Esophagus mucosa (tissue), 1 donor: ENCODE measurements at places on chromosomes 13 and 19.

DNA sequence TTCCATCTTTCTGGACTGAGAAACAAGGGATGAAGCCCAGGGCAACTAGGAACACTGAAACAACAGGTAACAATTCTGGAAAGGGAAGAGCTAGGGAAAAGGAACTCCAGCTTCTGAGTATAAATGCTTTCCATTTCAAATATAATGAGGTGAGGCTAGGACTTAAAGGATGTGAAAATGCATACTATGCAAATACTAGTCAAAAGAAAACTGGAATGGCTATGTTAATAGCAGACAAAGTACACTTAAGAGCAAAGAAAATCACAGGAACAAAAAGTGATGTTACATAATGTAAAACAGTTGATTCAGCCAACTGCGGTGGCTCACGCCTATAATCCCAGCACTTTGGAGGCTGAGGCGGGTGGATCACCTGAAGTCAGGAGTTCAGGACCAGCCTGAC lies 6.2 kb downstream of the SIGLEC14 start:
- ATAC-seq: no peak

DNA sequence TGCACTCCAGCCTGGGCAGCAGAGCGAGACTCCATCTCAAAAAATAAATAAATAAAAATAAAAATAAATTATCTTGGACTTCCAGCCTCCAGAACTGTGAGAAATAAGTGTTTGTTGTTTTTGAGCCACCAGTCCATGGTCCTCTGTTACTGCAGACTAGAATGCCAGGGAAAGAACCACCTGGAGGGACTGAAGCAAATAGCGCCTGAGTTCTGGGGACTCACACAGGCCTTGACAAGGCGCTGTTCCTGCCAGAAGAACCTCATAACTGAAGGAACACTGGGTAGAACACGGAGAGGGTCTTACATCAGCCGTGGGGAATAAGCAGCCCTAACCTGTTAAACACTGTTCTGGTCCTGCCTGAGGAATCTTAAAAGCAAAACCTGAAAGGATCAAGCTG lies 8.4 kb upstream of the LENG8 start:
- ATAC-seq: no peak

DNA sequence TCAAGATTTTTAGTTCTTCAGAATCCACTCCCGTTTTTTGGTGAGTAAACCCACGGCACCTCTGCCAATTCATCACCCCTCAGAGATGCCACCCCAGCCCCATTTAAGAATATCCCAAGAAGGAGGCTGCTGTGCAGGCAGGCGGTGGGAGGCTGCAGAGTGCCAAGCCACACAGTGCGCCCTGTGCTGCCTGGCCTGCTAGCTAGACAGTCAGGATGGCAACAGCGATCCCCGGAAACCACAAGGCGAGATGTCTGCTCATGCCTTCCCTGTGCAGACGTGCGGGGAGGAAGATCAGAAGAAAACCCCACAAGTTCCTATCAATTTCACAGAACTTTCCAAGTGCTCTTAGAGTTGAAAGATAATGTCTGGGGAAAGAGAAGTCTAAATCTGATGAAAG lies 64.8 kb upstream of the GPR183 start:
- no peak for ATAC-seq

GRCh38 chr13:108595436-108596274 lies 33.8 kb upstream of the MYO16 start:
- no peak for ATAC-seq

GRCh38 chr13:26697069-26697955 lies 63.3 kb downstream of the GPR12 start:
- no peak for ATAC-seq

GRCh38 chr13:77811381-77811780 lies 107.2 kb downstream of the EDNRB start:
- ATAC-seq: no peak

GRCh38 chr13:109576331-109576813 lies 210.0 kb downstream of the IRS2 start:
- ATAC-seq: no peak

DNA sequence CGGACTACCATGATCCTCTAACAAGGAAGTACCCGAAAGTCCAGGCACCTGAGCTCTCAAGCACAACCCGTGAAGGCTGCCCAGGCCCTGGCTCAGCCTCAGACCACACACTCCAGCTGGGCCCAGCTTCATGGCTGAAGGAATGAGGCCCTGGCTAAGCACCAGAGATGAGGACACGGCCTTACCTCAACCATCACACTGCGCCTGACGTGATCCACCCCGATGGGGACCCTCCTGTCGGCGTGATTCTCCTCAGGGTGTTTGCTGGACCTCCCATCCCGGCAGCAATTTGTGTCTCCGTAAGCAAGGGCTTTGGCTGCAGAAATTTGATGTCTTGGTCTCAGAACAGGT lies 56.5 kb downstream of the F2RL3 start:
- ATAC-seq: no peak

GRCh38 chr19:6925386-6925785 lies 38.0 kb downstream of the ADGRE1 start:
- no peak for ATAC-seq

DNA sequence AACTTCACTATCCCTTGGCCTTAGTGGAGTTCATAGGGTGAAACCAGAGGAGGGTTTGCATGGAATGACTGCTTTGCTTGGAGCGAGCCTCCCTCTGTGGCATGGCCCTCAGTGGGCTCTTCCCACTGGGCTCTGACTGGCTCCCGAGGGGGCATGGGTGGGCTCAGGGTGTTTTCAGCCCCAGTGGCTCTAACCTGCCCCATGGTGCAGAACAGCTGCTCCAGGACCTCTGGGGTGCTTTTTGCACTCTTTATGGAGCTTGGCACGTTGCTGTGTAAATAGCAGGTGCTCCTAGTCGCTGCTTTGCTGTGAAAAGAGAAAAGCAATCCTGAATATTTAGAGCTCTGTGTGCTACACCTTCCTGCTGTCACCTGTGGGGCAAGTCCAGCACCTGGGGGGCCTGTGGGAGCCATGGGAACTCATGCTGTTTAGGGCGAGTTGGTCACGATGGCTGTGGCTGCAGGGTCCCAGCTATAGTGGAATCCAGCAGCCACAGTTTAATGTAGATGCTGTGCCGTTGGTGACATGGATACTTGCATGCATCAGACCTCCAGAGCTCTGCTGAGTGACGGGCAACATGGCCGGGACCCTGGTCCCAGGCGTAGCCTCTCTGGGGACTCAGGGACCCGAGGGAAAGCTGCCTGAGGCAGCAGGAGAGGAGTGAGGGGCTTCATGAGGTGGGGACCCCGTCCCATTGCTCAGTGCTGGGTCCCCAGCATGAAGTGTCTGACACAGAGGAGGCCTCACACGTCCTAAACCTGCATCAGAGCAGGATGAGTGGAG lies 14.3 kb upstream of the MCF2L start:
- ATAC-seq: no peak

- ATAC-seq: no peak
Observed at GRCh38 chr13:21219036-21219381, 42.6 kb downstream of the MRPL57 start.

DNA sequence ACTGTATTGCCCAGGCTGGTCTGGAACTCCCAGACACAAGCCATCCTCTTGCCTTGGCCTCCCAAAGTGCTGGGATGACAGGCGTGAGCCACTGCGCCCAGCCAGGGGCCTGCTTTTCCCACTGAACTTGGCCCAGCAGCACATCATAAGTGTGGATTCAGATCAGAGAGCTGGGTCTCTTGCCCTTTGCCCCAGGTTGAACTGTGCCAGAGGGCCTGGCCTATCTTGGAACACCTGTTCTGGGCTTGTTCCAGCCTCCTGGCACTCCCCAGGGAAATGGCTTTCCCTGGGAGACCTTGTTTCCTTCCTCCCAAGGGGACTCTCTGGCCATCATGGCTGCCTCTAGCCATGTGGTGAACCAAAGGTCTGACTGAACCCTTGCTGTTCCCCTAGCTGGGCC lies 3.4 kb downstream of the CC2D1A start:
- ATAC-seq: no peak

- ATAC-seq: no peak
Observed at GRCh38 chr13:100112186-100112838, 23.4 kb downstream of the PCCA start.

DNA sequence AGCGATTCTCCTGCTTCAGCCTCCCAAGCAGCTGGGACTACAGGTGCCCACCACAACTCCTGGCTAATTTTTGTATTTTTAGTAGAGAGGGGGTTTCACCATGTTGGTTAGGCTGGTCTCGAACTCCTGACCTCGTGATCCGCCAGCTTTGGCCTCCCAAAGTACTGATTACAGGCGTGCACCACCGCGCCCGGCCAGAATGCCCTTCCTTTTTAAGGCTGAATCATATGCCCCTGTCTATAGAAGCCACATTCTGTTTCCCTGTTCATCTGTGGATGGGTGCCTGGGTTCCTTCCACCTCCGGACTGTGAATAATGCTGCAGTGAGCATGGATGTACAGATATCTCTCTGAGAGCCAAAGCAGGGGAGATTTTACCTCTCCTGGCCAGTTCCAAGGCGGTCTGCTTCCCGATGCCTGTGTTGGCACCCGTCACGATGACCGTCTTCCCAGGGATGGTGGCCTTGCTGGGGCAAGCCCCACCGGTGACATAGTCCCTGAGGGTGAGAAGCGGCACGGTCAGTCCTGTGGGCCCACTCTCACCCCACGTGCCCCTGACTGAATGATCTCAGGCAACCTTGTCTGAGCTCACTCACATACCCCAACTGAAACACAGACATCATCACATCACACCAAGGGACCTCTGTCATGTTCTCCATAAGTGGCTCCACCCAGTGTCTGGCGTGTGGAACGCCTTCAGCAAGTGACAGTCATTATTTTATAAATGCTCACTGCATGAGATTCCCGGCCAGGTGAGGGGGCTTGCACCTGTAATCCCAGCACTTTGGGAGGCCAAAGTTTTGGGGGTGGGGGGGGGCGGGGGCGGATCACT lies 4.0 kb downstream of the RDH13 start:
- ATAC-seq: no peak

GRCh38 chr13:81442904-81443303 lies 1102.0 kb upstream of the SPRY2 start:
- ATAC-seq: peak; percentile 81

GRCh38 chr19:42086188-42086736 lies 10.3 kb downstream of the ZNF574 start:
- no peak for ATAC-seq

DNA sequence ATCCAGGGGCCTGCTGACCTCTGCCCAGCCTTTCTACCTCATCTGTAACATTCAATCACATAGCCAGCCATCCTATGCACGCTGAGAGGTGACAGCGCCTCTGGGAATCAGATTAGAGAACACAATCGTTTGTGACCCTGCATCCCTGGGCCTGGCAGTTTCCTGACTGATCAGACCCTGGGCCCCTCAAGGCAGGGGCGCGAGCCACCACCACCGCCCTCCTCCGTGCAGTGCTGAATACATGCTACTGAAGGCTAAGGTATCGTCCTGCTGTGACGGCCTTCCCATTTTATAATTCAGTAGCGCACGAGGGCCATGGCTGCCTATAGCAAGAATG lies 1.3 kb downstream of the TMTC4 start:
- no peak for ATAC-seq

DNA sequence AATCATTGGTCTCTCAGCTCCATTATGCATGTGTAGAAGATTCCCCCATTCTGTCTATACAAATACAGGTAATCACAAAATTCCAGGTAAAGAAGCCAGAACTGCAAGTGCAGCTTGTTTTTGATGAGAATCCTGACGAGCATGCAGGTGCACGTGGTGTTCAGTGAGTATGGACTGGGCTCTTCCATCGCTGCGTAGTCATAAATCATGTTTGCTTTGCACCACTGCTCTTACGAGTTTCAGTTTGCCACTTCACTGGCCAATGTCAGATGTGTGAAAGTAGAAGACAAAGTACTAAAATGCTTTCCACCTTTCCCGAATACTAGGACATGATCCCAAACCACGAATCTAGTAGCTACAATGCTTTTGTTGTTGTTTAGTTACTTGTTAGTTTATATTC lies 390.7 kb downstream of the LIG4 start:
- ATAC-seq: no peak
